Tibial nerve (tissue), 4 donors: ENCODE measurements at places on chromosomes 16 and 17. TPM values are rescaled to one million over a fixed set of nuclear protein-coding genes. Genes with fewer than 3 reads are reported as not detected.
A peak's percentile ranks its signal among the peaks of the same experiment; 100 is the strongest.

Gene GAST
- total RNA-seq = not detected

Gene SLC25A19
- 23.1 TPM for total RNA-seq

Gene MOSMO
- 19.3 TPM for total RNA-seq

Gene PRAC1
- not detected for total RNA-seq

Gene EXOC3L1
- 2.1 TPM for total RNA-seq

Gene SEPTIN1
- total RNA-seq = not detected

Gene ZNF598
- total RNA-seq = 57.1 TPM

Gene ABAT
- 24.0 TPM for total RNA-seq

DNA sequence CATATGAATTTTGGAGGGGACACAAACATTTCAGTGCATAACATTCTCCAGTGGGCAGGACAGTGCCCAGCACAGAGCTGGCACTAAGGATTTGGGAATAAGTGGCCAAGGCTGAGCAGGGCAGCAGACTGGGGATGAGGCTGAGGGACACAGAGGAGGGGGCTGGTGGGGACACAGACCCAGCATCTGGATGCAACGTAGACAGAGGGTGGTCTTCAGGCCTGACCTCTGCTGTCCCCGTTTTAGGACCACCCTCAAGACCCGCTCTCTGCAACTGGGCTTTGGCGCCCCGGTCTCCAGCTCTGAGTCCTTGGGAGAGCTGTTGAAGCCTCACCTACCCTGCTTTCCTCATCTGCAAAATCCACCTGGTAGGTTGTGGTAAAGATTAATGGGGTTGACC is 3.3 kb upstream of the PRSS33 start:
- no peaks in the 10 kb centered on the region for H3K36me3 ChIP-seq
- peaks cover 3% of the 10 kb centered on the region for H3K4me1 ChIP-seq
- H3K4me3 ChIP-seq = no peak overlapping the region
- H3K27ac ChIP-seq = no peak overlapping the region
- DNase-seq = no peak
- no peaks in the 10 kb centered on the region for H3K27me3 ChIP-seq

GRCh38 chr17:1908699-1909309 is 79.0 kb downstream of the RPA1 start:
- no peaks in the 10 kb centered on the region for H3K27me3 ChIP-seq
- no peak overlapping the region for H3K27ac ChIP-seq
- H3K4me1 ChIP-seq = peaks cover 7% of the 10 kb centered on the region
- DNase-seq = peak; percentile 38
- H3K4me3 ChIP-seq = peak overlapping the region; percentile 39
- H3K36me3 ChIP-seq = no peaks in the 10 kb centered on the region

DNA sequence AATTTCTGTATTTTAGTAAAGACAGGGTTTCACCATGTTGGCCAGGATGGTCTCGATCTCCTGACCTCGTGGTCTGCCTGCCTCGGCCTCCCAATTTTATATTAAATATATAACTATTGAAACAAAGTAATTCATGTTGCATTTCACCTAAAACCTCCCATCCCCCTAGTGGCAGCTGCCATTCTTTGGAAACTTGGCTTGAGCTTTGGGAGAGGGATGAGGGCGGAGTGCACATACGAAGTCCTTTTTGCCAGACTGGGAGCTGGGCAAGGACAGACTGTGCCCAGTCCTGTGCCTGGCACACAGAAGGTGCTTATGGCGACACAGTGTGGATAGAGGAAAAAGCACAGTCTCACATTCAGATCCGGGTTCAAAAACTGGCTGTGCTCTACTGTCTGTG is 83.8 kb downstream of the NETO2 start:
- H3K27ac ChIP-seq = no peak overlapping the region
- no peak for DNase-seq
- no peaks in the 10 kb centered on the region for H3K4me1 ChIP-seq
- H3K36me3 ChIP-seq = no peaks in the 10 kb centered on the region
- no peaks in the 10 kb centered on the region for H3K27me3 ChIP-seq

DNA sequence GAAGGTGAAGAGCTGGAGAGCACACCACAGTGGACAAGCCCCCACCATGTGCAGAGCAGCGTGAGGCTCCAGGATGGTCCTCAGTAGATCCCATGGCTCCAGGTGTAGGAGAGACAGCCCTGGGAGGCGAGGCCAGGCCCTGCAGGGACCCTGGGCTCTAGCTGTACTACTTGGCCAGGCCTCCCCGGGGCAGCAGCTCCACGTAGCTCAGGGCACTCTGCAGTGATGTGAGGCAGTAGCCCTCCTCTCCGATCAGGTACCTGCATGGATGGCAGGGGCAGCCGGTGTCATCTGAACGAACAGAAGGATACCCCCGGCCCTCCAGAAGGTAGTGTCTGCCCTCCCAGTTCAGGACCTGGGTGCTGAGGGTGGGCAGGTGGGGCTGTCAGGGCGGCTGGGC is 6.2 kb upstream of the SPATA2L start:
- no peak overlapping the region for H3K4me3 ChIP-seq
- no peaks in the 10 kb centered on the region for H3K36me3 ChIP-seq
- peaks cover 8% of the 10 kb centered on the region for H3K27me3 ChIP-seq
- no peak for DNase-seq

- H3K4me1 ChIP-seq = no peaks in the 10 kb centered on the region
- no peak overlapping the region for H3K4me3 ChIP-seq
- DNase-seq = no peak
- H3K27me3 ChIP-seq = no peaks in the 10 kb centered on the region
- H3K36me3 ChIP-seq = no peaks in the 10 kb centered on the region
- no peak overlapping the region for H3K27ac ChIP-seq
Measured at GRCh38 chr17:27414694-27415093, 41.6 kb upstream of the KSR1 start.

- no peak overlapping the region for H3K4me3 ChIP-seq
- peaks cover 16% of the 10 kb centered on the region for H3K4me1 ChIP-seq
- no peaks in the 10 kb centered on the region for H3K27me3 ChIP-seq
- peak overlapping the region; percentile 72 for H3K27ac ChIP-seq
- no peaks in the 10 kb centered on the region for H3K36me3 ChIP-seq
- DNase-seq = no peak
Measured at GRCh38 chr17:80772906-80773242, 218.8 kb upstream of the CHMP6 start.

GRCh38 chr16:67183627-67184452 is at the start of gene MATCAP1:
TSS of gene MATCAP1 (minus strand) at chr16:67183963. CDS start at chr16:67180610, 3,353 bp downstream.
- H3K27ac ChIP-seq = peak within 1 kb of the TSS; percentile 92
- H3K27me3 ChIP-seq = no peaks in the 10 kb centered on the region
- peaks cover 18% of the 10 kb centered on the region for H3K4me1 ChIP-seq
- H3K4me3 ChIP-seq = peak within 1 kb of the TSS; percentile 76
- no peaks in the 10 kb centered on the region for H3K36me3 ChIP-seq
- peak; percentile 93 for DNase-seq

DNA sequence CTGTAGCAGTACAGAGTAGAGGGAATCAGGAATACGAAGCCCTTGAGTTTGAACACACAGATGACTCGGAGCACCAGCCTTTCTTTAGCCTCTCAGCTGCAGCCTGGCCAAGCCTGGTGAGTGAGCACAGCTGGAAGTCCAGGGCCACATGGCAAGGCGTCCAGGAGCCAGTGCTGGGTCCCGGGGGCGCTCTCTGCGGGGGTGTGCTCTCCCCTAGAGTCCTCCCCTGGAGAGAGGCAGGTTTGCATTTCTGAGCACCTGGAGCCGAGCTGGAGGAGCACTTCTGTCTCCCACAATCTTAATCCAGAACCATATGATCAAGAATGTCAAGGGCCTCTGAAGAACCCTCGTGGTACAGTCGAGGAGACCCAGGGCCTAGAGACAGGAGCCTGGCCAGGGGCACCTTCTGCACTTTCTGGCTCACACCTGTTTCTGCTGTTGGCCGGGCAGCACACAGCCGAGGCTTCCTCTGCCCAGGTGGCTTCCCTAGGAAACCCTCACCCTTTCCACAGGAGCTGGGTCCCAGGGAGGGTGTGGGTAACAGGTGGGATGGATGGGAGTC is 78.3 kb downstream of the PLD6 start:
- no peak overlapping the region for H3K4me3 ChIP-seq
- no peak overlapping the region for H3K27ac ChIP-seq
- DNase-seq = no peak
- H3K36me3 ChIP-seq = no peaks in the 10 kb centered on the region

- H3K4me3 ChIP-seq = no peak overlapping the region
- H3K36me3 ChIP-seq = no peaks in the 10 kb centered on the region
- H3K27ac ChIP-seq = no peak overlapping the region
- H3K4me1 ChIP-seq = no peaks in the 10 kb centered on the region
Measured at GRCh38 chr17:6780001-6780400, 4.0 kb downstream of the FBXO39 start.

DNA sequence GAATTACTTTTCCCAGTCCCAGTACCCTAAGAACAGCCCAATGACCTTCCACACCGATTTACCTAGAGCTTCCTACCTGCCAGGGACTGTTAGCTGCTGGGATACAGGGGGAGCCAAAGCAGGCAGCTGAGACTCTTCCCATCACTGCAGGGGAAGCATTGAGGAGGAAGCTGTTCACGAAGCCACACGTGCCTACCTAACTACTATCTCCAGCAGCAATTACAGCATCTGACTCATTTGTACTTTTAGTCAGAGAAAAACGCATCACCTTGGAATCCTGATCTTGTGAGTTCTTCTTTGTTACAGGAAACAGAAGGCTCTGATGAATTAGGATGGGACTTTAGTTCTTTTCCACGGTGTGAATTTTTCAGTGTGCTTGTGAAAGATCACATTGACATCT is 113.7 kb upstream of the DHX40 start:
- no peak for DNase-seq
- H3K4me1 ChIP-seq = no peaks in the 10 kb centered on the region
- no peaks in the 10 kb centered on the region for H3K36me3 ChIP-seq
- H3K4me3 ChIP-seq = no peak overlapping the region
- no peaks in the 10 kb centered on the region for H3K27me3 ChIP-seq

GRCh38 chr17:8382052-8382879 is 727 bp downstream of the RPL26 start:
- no peaks in the 10 kb centered on the region for H3K36me3 ChIP-seq
- H3K4me1 ChIP-seq = no peaks in the 10 kb centered on the region
- no peaks in the 10 kb centered on the region for H3K27me3 ChIP-seq
- DNase-seq = no peak
- H3K27ac ChIP-seq = peak overlapping the region; percentile 83
- H3K4me3 ChIP-seq = peak overlapping the region; percentile 72

DNA sequence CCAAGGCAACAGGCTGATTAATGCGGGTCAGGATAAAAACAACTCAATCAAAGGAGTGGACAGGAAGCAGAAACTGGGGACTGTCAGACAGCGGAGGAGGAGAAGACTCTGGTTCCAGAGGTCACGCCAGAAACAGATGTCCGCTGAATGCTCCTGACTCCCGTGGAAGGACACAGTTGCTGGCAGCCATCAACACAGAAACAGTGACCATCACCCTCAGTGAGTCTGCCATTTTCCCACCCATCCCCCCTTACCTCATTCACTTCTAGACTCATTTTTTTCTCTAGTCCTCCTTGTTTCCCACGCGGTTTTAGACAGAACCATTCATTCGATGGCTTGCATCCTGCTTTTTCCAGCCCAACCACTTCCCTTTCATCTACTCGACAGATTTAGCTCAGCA is 40.9 kb downstream of the DHRS7C start:
- no peaks in the 10 kb centered on the region for H3K4me1 ChIP-seq
- no peaks in the 10 kb centered on the region for H3K36me3 ChIP-seq
- H3K27ac ChIP-seq = no peak overlapping the region
- no peak for DNase-seq
